ENCODE measurements at places on chromosomes 3 and 15.

- no peak for DNase-seq
Observed at GRCh38 chr3:94513600-94513999, 450.7 kb downstream of the NSUN3 start.

GRCh38 chr15:42507514-42507913 is 12.1 kb downstream of the SNAP23 start:
- no peak for DNase-seq

- DNase-seq = no peak
Observed at GRCh38 chr3:108202080-108202479, 20.1 kb downstream of the IFT57 start.

GRCh38 chr15:95603802-95604201 is 726.7 kb upstream of the NR2F2 start:
- DNase-seq = no peak

DNA sequence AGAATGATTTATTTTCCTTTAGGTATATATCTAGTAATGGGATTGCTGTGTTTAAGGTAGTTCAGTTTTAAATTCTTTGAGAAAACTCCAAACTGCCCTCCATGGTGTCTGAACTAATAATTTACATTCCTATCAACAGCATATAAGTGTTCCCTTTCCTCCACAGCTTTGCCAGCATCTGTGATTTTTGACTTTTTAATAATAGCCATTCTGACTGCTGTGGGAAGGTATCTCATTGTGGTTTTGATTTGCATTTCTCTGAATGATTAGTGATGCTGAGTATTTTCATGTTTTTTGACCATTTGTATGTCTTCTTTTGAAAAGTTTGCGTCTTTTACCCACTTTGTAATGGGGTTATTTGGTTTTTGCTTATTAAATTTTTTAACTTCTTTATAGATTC is 571.6 kb upstream of the CCDC54 start:
- no peak for DNase-seq

GRCh38 chr3:48217449-48217848 is 5.8 kb upstream of the CAMP start:
- DNase-seq = no peak

DNA sequence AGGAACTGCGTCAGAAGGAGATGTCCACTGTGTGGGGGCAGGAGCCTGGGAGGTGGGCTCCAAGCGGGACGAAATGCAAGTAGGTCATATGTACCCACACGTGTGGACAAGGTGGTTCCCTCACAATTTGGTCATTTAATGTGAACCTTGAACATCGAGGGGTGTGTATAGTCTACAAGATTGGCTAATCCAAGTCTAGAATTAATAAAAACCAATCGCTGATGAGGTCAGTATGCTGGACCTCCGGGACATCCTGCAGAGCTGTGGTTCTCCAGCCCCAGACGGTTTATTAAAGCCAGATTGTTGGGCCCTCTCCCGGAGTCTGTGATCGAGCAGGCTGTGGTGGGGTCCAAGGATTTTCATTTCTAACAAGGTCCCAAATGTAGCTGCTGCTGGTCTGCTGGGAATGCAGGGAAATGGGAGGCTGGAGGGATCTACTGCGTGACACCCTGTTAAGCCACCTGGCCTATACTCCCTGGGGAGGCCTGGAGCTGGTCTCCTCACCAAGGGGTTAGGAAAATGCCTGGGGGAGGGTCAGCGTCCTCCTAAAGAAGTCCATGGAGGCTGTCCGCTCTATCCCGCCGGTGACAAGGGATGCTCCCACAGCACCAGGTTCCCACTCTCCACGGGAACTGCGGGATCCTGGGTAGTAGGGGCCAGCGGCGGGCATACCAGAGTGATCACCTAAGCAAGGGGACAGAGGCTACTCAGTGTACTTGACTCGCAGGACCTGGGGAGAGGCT is 25.1 kb downstream of the PCSK6 start:
- no peak for DNase-seq

- no peak for DNase-seq
Observed at GRCh38 chr3:135756106-135756668, 209.3 kb upstream of the PPP2R3A start.

- no peak for DNase-seq
Observed at GRCh38 chr15:63403254-63403945, 21.8 kb upstream of the CA12 start.

- no peak for DNase-seq
Observed at GRCh38 chr3:64224826-64225610, at the start of gene PRICKLE2. TSS of gene PRICKLE2 (minus strand) at chr3:64225466. CDS start at chr3:64198927, 26,539 bp downstream.

- no peak for DNase-seq
Observed at GRCh38 chr15:91769894-91770293, 83.6 kb upstream of the SLCO3A1 start.

- no peak for DNase-seq
Observed at GRCh38 chr3:53109190-53109589, 21.0 kb downstream of the RFT1 start.

DNA sequence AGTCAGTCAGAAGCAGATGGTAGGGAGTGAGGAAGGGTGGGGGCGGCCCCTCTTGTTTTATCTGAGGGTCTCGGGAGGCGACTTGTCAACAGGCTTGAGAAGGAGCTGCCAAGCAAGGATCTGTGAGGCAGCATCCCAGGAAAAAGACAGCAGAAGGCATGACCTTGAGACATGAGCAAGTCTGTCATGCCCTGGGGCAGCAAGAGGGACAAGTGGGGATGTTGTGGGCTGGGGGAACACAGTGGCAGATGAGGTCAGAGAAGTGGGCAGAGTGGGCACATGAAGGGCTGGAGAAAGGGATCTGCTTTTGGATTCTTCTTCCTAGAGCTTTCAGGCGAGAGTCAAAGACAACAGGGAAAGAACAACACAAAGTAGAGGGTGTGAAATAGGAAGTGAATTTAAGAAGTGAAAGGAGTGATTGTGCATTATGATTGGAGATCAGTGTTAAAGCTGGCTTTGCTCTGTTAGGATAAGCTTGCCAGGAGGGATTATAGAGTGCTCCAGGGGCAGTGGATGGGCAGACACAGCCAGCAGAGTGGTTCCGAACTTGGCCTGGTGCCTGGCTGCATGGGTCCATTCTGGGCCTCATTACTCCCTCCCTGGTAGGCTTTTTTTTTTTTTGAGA is 73.3 kb downstream of the USP13 start:
- DNase-seq = no peak

- no peak for DNase-seq
Observed at GRCh38 chr3:8730656-8731055, 2.9 kb upstream of the CAV3 start.

DNA sequence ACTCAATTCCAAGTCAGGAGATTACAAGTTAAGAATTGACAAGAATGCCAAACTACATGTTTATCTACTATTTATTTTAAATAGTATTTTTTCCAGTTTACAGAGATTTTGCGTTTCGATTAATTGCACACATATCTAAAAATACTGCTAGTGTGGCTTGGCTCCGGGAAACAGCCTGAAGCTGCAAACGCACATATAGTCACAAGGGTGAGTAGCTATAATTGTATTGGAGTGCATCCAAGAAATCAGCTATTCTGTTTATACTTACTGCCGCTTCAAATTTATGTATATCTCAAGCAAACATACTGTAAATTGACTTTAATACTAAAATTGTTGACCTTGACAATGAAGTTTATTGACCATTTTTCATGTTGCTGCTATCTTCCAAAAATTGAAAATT is 77.0 kb upstream of the PLSCR5 start:
- no peak for DNase-seq
